ENCODE measurements at places on chromosomes 6 and 20.

- DNase-seq, result no peak
Observed at GRCh38 chr6:122222761-122223160, 176.7 kb upstream of the HSF2 start.

GRCh38 chr20:58760856-58761255 is 68.3 kb downstream of the NPEPL1 start:
- no peak for DNase-seq

DNA sequence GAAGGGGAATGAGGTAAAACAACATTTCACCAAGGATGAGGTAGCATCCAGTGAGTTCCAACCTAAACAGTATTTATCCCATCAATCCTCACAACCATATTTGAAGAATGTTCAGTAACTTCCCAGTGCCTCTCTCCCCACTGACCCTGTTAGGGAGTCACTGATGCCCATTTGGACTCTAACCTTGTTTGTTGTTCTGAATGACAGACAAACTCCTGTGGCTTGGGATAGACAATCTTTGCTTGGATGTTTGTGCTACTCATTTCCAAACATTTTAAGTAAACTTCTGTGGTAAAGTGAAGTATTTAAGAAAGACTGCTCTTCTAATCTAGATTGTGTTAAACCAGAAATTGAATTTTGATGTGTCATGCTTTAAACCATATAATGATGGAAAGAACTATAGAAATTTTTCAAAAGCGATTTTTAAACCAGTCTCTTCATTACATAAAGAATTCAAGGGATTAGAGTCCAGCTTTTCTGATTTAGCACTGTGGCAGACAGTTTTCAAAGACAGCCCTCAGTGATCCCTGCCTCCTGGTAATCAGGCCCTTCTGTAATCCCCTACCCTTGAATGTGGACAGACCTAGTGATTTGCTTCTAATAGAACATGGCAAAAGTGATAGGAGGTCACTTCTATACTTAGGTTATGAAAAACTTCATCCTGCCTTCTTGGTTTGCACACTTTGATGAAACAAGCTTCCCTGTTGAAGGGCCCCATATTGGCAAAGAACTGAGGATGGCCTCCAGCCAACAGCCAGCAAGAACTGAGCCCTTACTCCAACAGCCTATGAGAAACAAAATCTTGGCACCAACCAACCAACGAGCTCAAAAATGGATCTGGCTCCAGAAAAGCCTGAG is 191.6 kb downstream of the DST start:
- no peak for DNase-seq

DNA sequence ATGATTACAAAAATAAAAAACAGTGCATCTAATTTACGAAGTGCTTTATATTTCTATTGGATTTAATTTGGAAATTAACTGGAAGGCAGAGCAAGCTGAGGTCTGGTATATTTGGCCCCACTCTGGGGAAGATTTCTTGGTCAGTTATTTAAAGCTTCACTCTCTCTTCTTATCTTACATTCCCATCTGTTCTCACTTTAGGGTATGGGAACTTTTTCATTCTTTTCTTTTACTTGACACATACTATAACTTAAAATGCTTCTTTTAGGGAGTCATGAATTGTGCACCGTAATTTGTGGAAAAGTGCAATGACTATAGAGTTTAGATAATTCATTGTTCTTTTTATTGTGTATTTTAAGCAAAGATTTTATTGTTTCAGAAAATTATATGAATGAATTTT is 170.4 kb downstream of the BCKDHB start:
- no peak for DNase-seq

DNA sequence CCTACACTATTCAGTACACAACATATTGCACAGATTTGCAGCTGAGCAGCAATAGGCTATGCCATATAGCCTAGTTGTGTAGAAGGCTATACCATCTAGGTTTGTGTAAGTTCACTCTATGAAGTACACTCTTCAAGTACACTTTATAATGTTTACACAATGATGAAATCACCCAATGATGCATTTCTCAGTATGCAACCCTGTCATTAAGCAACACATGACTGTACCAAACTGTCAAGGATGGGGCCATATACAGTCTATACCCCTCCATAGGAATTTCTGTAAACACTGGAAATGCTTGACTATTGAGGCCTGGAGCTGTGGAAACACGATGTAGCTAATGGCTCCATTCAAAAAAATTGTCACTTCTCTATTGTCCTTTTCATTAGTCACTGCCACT is 535.4 kb downstream of the EPM2A start:
- DNase-seq, result no peak

DNA sequence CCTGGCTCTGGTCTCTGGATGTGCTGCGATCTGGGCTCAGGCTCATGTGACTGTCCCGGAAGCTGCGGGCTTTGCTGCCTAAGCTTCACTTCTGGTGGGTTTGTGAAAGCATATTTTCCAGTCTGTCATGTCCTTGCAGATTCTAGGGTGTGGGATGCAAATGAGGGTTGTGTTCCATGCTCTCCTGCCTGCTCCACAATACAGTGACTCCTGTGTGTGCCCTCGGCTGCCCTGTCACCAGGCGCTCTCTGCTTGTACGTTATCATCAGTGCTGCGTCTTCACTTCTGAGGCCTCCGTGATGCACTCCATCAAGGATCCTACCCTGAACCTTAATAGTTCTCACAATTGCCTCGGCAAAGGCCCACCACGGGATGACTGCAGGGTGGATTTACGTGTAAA is 84.2 kb downstream of the TTLL2 start:
- no peak for DNase-seq

GRCh38 chr6:150313781-150314180 is 55.0 kb upstream of the IYD start:
- DNase-seq, result no peak

DNA sequence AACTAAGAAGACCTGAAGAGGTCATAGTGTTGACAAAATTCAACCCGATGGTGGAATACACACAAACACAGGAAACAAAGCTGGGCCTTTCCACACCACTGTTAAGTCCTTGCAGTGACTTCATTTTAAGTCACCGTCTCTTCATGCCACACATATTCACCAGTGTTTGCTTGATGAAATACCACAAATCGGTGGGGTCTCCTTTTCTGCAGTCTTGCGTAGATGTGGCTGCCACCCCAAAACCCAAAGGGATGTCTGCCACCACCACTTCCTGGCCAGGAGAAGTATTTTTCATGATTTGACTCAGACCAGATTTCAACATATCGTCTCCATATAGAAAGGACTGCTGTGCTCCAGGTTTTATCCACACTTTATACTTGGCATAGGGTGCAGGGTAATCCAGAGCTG is 11.0 kb upstream of the COL10A1 start:
- no peak for DNase-seq

DNA sequence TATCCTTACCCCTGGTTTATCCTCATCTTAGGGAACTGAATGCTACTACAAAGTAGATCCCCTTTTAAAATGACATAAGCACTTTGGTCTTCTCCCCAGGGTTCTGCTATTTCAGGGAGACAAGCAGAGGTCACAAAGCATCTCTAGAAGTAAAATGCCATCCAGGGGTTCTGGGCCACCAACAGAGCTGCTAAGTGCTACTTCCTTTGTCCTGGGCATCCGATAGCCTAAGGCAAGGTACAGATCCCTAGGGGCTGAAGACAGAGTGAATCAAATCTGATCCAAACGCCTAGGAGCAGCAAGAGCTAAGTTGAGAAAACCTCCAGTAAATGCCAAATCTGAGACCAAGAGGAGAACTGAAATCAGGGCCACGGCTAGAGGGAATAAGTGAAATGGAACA is 161.2 kb downstream of the PTPRT start:
- no peak for DNase-seq

DNA sequence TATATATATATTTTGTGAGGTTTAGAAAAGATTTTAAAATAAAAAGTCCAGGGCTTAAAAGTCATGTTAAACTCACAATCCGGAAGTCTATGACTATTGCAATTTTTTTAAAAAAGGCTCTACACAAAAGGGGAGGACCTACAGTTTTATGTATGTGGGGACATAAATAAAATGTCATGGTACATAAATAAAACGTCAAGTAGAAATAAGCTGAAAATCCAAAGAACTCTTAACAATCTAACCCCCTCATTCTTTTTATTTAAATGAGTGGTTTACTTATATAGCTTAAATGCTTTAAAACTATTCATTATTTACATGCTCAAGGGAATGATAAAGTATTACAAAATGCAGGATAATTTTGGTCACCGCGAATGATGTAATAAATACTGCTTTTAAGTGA is 36.2 kb downstream of the STX7 start:
- no peak for DNase-seq

DNA sequence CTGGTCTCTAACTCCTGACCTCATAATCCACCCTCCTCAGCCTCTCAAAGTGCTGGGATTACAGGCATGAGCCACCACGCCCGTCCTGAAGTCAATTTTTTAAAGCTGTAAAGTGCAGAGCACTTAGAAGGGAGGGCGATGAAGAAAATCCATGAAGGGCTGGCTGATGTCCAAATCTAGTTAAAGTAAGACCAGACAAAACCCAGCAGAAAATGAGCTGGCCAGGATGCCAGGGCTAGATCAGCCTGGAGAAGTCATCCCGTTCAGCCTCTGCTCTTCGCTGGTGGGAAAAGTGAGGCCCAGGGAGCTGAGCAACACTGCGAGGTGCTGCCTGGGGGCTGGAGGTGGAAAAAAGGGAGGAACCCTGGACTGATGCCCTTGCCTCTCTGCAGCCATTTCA is 3.1 kb downstream of the BPIFB4 start:
- DNase-seq, result no peak

DNA sequence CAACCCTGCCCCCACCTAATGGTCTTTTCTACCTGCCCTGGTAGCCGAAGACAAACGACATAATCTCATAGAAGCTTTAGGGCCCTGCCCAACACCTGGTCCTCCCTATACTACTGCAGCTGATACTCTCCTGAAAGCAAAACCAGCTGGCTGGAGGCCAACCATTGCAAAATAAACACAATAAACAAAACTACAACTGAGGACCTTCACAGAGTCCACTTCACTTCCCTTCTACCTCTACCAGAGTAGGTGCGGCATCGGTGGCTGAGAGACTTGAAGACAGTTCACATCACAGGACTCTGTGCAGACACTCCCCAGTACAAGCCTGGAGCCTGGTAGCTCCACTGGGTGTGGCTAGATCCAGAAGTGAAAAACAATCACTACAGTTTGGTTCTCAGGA is 476.2 kb downstream of the MMUT start:
- no peak for DNase-seq

DNA sequence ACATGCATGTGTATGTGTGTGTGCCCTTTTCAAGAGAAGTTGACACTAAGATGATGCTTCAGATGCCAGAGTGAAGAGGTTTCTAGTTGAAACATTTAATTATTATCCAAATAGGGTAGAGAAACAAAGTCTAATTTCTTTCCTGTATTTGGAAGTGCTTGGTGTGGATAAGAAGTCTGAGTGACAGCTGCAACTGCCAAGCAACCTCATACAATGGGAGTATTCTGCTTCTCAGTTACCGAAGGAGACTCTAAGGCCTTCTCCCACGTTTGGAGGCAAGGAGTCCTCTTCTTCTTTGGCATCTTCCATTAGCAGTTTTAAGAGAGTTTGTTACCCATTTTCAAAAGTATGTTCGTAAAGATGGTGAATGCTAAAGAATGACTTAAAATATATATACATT is 82.4 kb downstream of the HDGFL1 start:
- DNase-seq, result no peak

GRCh38 chr6:2274981-2275891 is 29.8 kb upstream of the GMDS start:
- DNase-seq, result no peak

DNA sequence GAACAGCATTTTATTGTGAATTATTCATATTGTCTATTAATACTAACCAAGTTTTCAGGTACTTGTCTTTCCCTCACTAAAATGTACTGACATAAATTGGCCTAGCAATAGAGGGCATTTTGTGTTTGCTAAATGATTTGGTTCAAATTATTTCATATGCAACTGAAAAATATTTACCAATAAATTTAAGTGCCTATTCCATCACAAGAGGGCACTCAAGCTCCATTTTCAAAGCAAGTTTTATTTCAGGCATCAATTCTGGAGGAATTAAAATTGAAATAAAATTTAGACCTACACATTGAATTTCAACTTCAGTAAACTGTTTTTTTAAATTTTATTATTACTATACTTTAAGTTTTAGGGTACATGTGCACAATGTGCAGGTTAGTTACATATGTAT is 114.3 kb upstream of the SYNCRIP start:
- no peak for DNase-seq

DNA sequence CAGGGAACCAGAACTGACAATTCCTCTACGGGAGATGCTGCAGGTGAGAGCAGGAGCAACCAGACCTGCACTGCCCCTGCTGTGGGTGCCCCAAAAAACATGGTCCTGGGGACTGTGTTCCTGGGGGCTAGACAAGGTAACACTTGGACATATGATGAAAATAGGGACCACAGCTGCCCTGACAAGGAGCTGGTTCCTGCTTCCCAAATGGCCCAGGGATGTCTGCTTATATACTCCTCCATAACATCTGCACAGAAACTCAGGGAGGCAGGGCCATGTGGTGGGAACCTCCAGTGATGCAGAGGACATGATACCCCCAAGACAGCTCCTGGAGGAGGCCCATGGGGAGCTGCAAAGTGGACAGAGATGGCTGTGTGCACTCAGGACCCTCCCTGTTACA is 19.8 kb downstream of the HLA-F start:
- no peak for DNase-seq

DNA sequence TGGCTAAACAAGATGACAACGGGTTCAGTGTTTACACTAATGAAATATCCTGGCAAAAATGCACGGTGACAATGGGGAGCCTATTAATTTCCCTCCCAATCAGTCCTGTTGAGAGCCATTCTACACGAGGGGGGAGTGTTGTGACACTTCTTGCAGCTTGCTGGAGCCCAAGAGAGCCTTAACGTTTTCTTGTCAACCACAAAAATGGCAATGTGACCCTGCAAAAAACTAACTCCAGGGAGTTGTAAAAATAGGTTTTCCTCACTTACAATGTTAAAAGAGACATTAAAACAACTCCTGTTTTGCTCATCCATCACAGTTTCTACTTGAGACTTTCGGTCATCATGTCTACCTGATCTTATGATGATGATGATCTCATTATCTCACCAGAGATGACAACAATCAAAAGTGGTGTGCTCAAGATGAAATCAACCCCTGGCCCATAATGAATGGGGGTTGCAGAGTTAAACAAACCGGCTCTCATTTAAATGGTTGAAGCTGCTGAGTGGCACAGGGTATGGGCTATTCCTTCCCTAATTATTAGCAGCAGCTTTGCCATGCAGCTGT is 57.9 kb downstream of the GJA10 start:
- DNase-seq, result no peak

DNA sequence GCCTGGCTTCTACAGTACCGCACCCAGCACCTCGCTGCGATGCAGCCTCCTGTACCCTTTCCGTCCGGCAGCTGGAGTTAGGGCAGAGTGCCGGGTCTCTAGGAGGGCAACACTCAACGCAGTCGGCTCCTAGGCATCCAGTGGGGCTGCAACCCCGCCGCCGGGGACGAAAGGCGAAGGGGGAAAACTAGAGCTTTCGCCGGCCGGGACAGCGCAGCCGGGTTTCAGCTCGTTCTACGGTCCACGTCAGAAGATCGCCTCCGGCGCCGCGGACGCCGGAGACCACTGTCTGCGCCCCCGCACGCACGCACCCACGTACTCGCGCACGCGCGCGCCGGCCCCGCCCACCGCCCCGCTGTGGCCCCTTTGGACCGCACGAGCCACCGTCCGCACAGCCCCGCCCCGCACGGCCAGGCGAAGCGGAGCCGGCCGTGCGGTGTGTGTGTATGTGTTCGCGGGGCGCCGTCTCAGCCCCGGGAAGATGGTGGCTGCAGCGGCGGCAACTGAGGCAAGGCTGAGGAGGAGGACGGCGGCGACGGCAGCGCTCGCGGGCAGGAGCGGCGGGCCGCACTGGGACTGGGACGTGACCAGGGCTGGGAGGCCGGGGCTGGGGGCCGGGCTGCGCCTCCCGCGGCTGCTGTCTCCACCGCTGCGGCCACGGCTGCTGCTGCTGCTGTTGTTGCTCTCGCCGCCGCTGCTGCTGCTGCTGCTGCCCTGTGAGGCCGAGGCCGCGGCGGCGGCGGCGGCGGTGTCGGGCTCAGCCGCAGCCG is at the start of gene ATRN:
Gene ATRN (plus strand): TSS at position 392 of the 770 bp plus-strand sequence. CDS start 90 bp downstream, at position 482.
- peak; percentile 55 for DNase-seq
